ENCODE measurements at places on chromosomes 2 and 18.

GRCh38 chr2:102171946-102172345, 14.9 kb upstream of the IL1RL2 start:
- DNase-seq: no peak

DNA sequence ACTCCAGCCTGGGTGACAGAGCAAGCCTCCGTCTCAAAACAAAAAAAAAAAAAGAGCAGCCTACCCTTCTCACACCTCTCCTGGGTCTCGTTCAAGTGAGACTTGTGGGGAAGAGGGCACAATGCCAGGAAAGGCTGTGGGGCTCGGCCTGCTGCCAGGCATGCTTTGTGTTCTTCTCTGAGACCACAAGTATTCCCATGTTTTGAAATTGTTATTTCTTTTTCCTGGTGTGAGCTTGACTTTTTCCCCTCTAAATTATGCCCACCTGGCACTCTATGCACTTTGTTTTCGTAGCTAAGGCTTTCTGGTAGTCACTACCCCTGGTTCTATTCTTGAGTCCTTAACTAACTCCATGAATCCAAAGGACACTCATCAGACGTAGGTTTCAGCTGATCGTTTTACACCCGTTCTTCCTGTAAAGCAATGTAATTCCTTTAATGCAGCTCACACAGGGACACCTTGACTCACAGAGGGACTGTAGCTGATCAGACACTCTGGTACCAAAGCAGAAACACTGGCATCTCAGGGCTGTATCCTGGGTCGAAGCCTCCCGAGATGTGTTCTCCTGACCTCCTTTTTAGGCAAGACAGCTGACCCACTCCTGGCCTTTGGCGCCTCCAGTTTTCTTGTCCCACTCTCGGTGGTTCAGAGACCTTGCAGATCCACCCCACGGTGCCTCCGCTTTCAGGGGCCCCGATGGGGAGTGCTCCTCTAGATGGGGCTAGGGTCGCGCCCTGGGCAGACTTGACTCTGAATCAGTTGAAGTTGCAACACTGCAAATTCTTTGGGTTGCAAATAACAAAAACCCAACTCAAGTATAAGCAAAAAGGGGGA, 193.3 kb upstream of the AGAP1 start:
- no peak for DNase-seq

DNA sequence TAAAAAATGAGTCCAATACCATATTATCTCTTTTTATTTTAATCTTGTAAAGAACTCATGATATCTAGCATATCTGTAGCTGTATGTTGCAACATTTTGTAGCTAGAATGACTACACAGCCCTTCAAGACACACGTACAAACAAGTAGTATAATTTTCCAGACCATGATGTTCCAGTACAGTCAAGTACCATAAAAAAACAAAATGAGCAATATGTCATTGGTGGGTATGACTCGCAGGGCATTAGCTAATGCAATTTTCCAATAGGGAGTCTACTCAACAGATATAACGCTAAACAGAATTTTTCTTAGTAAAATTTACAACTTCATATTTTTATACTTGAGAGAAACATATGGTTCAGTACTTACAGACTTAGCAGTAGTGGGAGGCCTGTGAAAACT, 53.6 kb upstream of the UGP2 start:
- no peak for DNase-seq

GRCh38 chr2:134208825-134209224, 45.0 kb upstream of the MGAT5 start:
- no peak for DNase-seq

- DNase-seq: no peak
Measured at GRCh38 chr2:27001950-27002349, 30.8 kb upstream of the TMEM214 start.
